GM12891 (cell line): ENCODE measurements at places on chromosomes 4 and X.

DNA sequence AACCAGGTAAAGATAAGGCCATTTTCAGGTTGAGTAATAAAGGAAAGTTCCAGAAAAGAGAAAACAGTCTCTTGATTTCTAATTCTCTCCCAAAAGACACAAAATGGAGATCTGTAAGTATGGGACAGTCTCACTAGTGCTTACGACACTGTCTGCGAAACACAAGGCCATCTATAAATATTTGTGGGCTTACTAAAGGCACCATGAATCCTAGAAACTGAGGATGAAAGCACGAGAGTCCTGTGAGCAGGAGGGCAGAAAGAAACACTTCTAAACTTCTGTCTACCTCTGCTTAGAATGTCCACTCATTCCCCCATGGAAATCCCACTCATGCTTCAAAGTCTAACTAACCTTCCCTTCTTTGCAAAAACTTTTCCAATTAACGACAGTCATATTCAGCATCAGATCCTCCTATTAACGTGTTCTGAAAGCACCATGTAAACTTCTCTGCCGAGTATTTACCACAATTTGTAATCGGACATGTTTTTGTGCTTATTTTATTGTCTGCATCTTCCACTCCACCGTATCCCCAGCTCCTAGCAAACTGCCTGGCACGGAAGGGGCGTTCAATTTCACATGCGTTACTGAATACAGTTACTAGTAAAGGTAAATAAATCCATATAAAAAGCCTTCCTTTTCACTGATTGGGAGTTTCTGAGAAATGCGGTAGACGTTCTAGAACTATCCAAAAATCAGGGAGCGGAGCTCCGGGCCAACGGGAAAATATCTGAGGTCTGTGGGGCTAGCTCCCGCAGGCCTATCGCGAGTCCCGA, 665 bp downstream of the PSMD10 start:
- no peak for DNase-seq

DNA sequence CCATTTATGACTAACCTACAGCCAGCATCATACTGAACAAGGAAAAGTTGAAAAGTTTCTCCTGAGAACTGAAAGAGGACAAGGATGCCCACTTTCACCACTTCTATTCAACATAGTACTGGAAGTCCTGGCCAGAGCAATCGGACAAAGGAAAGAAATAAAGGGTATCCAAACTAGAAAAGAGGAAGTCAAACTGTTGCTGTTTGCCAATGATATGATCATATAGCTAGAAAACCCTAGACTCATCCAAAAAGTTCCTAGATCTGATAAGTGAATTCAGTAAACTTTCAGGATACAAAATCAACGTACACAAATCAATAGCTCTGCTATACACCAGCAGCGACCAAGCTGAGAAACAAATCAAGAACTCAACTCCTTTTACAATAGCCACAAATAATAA, 64.5 kb downstream of the CENPC start:
- no peak for DNase-seq

DNA sequence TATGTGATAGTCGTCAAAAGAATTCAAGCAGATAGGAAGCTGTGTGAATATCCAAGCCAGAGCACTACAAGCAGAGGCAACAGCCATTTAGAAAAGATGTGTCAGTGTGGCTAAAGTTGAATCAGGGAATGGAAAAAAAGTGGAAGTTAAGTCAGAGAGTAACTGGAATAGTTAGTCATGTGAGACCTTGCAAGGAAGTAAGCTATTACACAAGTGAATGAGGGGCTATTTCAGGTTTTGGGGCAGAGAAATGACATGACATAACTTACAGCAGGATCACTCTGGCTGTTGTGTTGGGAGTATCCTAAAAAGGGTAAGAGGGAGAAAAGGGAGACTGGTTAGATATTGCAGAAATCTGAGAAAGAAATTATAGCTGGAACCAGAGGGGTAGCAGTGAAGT, 236.6 kb upstream of the PCDH18 start:
- no peak for DNase-seq

- no peak for DNase-seq
These were observed 1153.0 kb upstream of the INTU start for GRCh38 chr4:126479709-126480108.

GRCh38 chr4:140926672-140927071, 170.5 kb upstream of the TBC1D9 start:
- no peak for DNase-seq

- DNase-seq: no peak
These were observed 70.2 kb downstream of the GC start for GRCh38 chr4:71713611-71714203.

GRCh38 chr4:6401797-6402196, 70.6 kb downstream of the PPP2R2C start:
- no peak for DNase-seq

DNA sequence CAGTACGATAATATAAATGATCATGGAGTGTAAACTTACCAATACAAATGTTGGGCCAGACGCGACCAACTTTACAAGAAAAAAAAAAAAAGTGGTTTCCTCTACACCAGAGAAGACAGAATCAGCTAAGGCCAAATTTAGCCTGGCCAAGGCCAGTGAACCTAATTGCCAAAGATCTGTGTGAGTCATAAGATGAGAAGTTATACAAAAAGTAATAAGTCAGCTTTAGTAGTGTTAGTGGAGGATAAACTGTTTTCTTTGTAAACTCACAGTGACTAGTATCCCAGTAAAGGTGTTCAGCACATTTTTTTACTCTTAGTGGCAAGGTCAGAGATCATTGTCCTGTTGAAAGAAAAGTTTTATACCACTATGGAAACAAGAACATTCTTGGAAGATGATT, 531.4 kb upstream of the TECRL start:
- no peak for DNase-seq

DNA sequence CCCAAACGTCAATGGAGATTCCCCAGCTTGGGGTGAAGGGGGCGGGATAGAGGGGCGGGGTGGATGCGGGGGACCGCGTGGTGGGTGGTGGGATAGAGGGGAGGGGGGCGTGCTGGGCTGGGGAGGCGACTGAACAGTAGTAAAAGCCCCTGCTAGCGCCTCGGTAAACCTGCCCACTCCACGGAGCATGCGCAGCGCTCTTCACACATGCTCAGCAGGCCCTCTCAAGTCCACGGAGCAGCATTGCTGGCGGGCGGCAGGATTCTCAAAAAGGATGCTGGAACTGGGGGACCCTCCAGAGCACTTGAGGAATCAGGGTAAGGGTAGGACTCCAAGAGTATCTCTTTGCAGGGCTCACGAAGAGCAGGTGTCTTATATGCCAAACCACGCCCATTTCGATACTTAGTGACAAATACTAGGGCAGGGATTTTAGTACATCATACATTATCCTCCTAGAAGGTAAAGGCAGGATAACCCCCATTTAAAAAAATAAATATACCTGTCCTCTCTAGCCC, 378 bp upstream of the RPS6KA6 start:
- peak; percentile 0 for DNase-seq

DNA sequence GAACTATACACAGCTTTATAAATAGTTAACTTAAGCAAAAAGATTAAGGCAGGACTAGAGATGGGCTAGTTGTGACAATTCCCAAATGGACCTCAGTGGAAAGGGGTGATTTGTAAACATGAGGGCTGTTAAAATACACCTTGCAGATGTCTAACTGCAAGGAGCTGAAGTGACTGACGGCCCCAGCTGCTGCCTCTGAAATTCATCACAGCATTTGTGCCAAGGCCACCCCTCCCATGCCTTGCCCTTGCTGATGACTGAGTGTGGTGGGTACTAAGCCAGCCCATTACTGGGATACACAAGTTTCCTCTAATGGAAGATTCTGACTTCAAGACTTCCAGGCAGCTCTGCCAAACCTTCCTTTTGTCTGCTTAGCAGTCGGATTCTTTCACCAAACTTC, 23.7 kb upstream of the EGFL6 start:
- DNase-seq: no peak

GRCh38 chr4:114606245-114606644, 7.6 kb downstream of the UGT8 start:
- no peak for DNase-seq
